EH (cell line): ENCODE measurements at places on chromosomes 5 and 9.
A peak's percentile ranks its signal among the peaks of the same experiment; 100 is the strongest.

- DNase-seq, result no peak
Observed at GRCh38 chr5:69217151-69217511, 17.6 kb upstream of the CDK7 start.

- DNase-seq, result no peak
Observed at GRCh38 chr9:136824496-136825225, 16.9 kb downstream of the RABL6 start.

- DNase-seq, result no peak
Observed at GRCh38 chr9:5917888-5918287, 27.2 kb downstream of the MLANA start.

DNA sequence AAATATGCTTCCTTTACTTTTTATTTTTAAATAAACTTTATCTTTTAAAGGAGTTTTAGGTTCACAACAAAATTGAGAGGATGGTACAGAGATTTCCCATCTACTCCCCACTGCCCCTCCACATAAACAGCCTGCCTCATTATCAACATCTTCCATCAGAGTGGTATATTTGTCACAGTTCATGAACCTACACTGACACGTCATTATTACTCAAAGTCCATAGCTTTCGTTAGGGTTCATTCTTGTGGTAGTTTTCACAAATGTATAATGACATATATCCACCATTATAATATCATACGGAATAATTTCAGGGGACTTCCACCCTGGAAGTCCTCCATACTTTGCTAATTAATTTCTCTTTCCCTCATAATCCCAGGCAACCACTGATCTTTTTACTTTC, 204.9 kb downstream of the SMARCA2 start:
- no peak for DNase-seq

DNA sequence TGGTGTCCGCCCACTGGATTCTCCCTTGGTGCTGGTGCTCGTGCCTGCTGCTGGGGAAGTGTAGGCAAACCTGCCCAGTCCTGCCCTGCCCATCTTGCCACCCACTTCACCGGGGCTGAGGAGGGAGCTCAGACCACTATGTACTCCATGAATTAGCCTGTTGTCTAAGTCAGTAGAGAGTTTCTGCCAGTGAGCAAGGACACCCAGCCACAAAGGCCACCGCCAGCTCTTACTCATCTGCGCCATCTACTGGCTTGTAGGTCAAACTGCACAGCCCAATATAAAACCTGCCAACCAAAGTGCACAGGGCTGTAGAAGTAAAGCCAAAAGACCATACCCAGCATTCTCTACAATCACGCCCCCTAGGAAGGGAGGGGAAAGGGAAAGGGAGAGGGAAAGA, 102.3 kb downstream of the GLIS3 start:
- no peak for DNase-seq

DNA sequence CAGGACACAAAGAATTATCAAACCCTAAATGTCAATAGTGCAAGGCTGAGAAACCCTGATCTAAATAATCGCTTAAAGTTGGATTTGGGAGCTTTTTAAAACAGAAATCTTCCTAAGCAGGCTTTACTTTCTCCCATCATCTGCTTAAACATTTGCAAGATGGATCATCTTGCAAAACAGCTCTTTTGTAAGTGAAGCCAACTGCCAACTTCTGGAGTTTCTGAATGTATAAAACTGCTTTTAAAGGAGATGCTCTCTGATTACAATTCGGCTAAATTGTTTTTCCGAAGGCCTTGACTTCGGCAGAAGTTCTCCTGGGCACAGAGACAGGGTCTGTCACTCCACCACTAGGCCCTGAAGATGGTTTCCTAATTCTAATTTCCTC, 1.3 kb downstream of the PTPN3 start:
- no peak for DNase-seq

DNA sequence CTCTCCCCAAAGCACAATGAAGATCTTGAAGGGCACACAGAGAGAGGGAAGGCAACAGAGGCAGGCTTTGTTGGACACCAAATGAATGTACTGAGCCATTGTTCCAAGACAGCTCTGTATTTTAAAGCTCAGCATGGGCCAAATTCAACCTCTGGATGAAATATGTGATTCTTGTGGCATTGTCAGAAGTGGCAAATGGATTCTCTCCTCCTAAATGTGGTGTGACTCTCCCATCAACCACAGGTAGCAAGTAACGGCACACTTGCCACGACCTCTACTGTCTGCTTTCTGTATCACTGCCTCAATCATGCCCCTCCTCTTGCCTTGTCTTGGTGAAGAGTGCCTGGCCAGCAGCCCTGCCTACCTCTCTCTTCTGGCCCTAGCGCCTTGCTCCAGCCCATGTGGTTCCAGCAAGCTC, 6.1 kb upstream of the MOB3B start:
- DNase-seq, result no peak

DNA sequence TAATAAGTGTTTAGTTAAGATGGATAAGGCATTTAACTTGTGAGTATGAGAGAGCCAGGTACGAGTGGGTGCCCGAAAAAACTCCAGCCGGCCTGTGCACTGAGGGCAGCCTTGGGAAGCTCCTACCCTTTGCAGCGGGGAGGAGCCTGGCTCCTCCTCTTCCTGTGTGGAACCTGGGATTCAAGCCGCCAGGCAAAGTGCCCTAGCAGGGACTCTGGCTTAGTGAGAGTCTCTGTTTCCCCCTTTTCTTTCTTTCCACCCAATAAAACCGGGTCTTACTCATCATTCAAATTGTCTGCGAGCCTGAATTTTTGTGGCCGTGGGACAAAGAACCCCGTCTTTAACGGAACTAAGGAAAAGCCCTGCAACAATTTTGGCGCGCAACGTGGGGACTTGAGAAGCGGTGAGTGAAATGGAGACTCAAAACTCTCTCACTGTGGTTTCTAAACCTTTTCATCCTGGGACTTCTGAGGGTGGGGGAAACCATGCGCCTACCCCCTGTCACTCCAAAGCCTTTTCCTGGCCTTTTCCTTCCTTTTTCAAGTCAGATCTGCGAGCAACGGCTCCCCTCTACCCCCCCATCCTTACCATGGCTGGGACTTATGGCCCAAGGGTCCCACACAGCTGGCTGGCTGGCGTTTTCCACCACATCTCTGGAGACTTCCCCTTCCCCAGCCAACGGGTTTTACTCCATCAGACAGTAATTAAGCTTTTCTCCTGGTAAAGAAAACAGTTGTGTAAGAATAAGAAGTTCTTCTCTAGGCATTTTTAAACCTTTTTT, 535.7 kb upstream of the ACO1 start:
- DNase-seq, result no peak

DNA sequence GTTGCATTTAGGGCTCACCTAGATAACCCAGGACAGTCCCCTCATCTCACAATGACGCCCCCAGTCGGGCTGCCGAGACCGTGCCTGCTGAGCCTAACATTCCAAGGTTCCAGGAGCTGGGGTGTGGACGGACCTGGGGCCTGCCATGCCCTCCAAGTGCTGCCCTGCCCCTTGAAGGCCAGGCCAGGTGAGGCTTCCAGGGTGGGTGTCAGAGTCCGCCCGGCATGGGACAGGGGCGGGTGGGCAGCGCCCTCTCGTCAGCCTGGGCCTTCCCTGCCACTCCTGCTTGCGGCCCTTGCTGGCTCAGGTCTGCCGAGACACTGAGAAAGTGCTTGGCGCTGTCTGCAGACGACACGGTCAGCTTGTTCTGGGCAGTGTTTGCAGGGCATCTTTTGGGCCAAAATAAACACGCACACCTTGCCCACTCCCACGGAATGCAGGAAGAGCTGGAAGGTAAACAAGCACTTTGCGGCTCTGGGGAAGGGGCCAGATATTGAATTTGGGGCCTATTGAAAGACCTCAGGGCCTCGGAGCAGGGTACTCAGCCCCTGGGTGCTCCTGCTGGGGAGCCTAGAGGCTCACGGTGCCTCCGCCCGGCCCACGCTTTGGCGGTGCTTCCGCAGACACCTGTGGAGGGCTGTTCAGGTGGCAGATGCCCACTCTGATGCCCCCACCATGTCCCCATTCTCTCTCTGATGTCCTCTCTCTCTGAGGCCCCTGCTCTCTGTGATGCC, 4.2 kb upstream of the SCGB3A1 start:
- no peak for DNase-seq

- DNase-seq, result no peak
Observed at GRCh38 chr5:171523781-171524180, 104.3 kb downstream of the FGF18 start.

GRCh38 chr9:3299872-3300271, 225.9 kb downstream of the RFX3 start:
- no peak for DNase-seq

DNA sequence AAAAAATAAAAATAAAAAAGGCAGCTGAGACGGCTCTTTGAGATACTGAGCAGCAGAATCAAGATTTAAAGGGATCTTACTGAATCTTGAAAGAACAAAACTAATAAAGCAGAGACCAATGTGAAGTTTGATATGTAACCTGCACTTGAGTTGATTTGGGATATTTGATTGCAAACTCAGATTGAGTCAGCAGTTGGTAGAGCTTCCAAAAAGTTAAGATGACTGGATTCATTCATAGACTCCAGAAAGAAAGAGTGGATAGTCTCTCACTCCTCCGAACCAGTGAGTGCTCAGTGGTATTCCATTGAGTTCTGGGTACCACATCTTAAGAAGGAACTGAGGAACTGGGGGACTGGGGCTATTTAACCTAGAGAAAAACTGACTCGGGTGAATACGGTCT, 52.7 kb upstream of the TESK1 start:
- DNase-seq, result no peak

DNA sequence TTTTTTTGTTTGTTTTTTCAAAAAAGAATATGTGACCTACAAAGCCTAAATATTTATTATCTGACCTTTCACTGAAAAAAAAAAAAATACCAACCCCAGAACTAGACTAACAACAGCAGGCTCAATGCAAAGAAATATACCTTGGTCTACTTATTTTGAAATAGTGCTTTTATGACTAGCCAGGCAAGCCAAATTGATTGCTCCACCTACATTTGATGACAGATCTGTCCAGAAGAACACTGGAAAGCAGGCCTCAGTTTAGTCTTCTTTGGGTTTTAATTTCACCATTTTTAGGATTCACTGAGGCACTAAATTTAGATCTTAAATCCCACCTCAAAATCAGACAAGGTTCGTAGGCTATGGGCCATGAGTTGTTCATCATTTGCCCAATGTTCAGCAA, 97.3 kb downstream of the PLPP1 start:
- no peak for DNase-seq

DNA sequence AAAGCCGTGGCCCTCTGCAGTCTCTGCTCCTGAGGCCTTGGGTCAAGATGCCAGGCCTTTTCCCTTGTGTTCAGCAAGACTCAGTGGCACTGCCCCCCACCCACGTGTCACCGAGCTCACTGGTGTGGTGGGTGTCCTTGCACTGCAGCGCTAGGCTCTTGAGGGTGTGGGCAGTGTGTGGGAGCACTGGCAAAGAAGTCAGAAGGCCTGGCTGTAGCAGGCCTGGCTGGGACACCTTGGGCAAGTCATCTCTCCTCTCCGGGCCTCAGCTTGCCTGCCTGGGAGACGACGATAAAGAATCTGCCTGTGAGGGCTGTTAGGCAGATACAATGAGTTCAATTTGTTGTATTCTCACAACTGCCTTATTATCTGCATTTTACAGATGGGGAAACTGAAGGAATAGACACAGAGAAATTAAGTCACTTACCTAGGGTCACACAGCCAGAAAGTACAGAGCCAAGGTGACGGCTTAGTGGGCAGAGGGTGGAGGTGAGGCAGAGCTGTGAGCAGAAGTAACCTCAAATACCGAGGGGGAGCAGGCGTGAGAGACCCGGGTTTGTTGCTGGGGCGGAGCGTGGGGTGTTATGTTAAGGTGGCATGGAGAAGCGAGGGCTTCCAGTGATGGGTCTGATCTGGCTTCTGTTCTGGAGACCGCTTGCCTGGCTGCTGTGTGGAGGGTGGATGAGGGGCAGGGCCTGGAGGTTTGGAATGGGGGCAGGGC, 1.4 kb downstream of the TSPAN17 start:
- no peak for DNase-seq

DNA sequence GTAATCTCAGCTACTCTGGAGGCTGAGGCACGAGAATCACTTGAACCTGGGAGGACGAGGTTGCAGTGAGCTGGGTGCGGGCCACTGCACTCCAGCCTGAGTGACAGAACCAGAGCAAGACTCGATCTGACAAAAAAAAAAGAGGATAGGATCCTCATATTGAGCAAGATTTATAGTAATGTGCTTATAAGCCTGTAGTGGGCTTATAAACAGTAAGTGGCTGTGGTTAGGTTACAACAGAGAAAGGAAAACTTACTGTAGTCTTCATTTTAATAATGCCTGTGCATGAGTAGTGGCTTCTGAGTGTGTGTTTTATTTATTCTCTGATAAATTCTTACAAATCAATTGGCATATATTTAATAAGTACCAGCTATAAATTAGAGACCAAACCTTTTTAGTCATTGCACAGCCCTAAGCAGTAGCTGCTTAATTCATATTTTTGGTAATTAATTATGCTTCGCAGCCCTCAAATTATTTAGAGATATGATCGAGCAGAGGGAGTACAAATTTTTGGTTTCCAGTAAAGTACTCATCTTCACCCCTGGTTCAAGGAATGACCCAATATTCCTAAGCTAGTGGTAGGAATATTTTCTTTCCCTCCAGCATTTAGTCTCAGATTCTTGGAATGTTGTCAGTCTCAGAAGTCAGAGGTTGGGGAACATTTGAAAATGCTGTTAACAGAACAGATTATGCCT, 73.8 kb upstream of the KLF9 start:
- DNase-seq, result peak; percentile 36

GRCh38 chr5:143222287-143223231, 180.9 kb downstream of the NR3C1 start:
- peak; percentile 80 for DNase-seq

GRCh38 chr9:129072171-129072570, 8.7 kb upstream of the DOLPP1 start:
- DNase-seq, result no peak

GRCh38 chr9:130995086-130996011, 13.6 kb upstream of the LAMC3 start:
- DNase-seq, result peak; percentile 72

GRCh38 chr9:84024041-84024575, 43.5 kb downstream of the RMI1 start:
- DNase-seq, result no peak

DNA sequence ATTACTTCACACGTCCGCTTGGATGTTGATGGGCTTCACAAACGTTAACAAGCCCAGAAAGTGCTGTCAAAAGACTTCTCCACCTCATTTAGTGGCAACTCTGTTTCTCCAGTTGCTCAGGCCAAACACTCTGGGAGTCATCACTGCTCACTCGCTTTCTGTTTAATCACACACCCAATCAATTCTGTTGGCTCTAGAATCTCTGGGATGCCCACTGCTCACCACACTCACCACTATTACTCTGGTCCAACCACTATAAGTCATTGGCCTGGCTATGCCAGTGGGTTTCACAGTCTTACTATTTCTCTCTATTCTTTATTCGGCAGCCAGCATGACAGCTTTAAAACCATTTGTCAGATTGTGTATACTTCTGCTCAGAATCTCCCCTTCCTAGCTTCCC, 163.5 kb downstream of the KDM4C start:
- no peak for DNase-seq

GRCh38 chr5:173329491-173330337, 1.5 kb upstream of the STC2 start:
- DNase-seq, result peak; percentile 76
